ENCODE measurements at places on chromosomes 1 and 21. TPM values are rescaled to one million over a fixed set of nuclear protein-coding genes. Genes with fewer than 3 reads are reported as not detected.

KCNE2 gene
- not detected for total RNA-seq

ADAMTS1 gene
- 1.2 TPM for total RNA-seq

CALML6 gene
- total RNA-seq = 0.25 TPM

PRUNE1 gene
- 13.8 TPM for total RNA-seq

KLHDC8A gene
- total RNA-seq = not detected

LGALS8 gene
- 145 TPM for total RNA-seq

TNFRSF9 gene
- 8.0 TPM for total RNA-seq

PLA2G2F gene
- not detected for total RNA-seq

B3GALNT2 gene
- total RNA-seq = 14.2 TPM

OR2L3 gene
- total RNA-seq = not detected

ASH1L gene
- 42.0 TPM for total RNA-seq

PDZK1IP1 gene
- not detected for total RNA-seq

VCAM1 gene
- total RNA-seq = not detected

DIO1 gene
- not detected for total RNA-seq

FMN2 gene
- total RNA-seq = not detected

TTLL10 gene
- total RNA-seq = not detected

ARHGEF16 gene
- not detected for total RNA-seq

HSPB7 gene
- not detected for total RNA-seq

MXRA8 gene
- 0.18 TPM for total RNA-seq

GPR52 gene
- total RNA-seq = 1.6 TPM

CCDC27 gene
- not detected for total RNA-seq

CCDC24 gene
- total RNA-seq = 2.2 TPM

SYTL1 gene
- total RNA-seq = 136 TPM

LIN28A gene
- total RNA-seq = not detected

UBE2U gene
- not detected for total RNA-seq

NCAM2 gene
- total RNA-seq = not detected

SELE gene
- not detected for total RNA-seq

LRP8 gene
- total RNA-seq = 51.5 TPM

RAB13 gene
- 0.43 TPM for total RNA-seq

CGN gene
- 0.96 TPM for total RNA-seq

CFHR2 gene
- total RNA-seq = not detected

PAX7 gene
- total RNA-seq = not detected

C1orf116 gene
- not detected for total RNA-seq

SERPINC1 gene
- 0.23 TPM for total RNA-seq

TRIM67 gene
- total RNA-seq = not detected

PLK3 gene
- total RNA-seq = 63.5 TPM

OR2L2 gene
- total RNA-seq = 0.10 TPM

IL19 gene
- total RNA-seq = not detected

PPM1J gene
- not detected for total RNA-seq

CD101 gene
- total RNA-seq = 2.9 TPM

AMY2A gene
- not detected for total RNA-seq

KRTAP12-2 gene
- total RNA-seq = not detected

TMPRSS15 gene
- total RNA-seq = not detected

CRNN gene
- total RNA-seq = not detected

RGS8 gene
- not detected for total RNA-seq

SYNC gene
- not detected for total RNA-seq

HPCAL4 gene
- 2.4 TPM for total RNA-seq

NBPF12 gene
- total RNA-seq = 16.0 TPM

SLC44A3 gene
- 0.25 TPM for total RNA-seq

CCDC17 gene
- 2.6 TPM for total RNA-seq

KCNJ6 gene
- total RNA-seq = not detected

LEMD1 gene
- total RNA-seq = 2.2 TPM

NUF2 gene
- 69.9 TPM for total RNA-seq

TRNP1 gene
- not detected for total RNA-seq
